ENCODE measurements at places on chromosomes 2 and 18.

- DNase-seq, result no peak
These were observed 94.0 kb downstream of the PLB1 start for GRCh38 chr2:28589746-28590463.

GRCh38 chr2:151766437-151767153, 32.3 kb upstream of the NEB start:
- peak; percentile 26 for DNase-seq

DNA sequence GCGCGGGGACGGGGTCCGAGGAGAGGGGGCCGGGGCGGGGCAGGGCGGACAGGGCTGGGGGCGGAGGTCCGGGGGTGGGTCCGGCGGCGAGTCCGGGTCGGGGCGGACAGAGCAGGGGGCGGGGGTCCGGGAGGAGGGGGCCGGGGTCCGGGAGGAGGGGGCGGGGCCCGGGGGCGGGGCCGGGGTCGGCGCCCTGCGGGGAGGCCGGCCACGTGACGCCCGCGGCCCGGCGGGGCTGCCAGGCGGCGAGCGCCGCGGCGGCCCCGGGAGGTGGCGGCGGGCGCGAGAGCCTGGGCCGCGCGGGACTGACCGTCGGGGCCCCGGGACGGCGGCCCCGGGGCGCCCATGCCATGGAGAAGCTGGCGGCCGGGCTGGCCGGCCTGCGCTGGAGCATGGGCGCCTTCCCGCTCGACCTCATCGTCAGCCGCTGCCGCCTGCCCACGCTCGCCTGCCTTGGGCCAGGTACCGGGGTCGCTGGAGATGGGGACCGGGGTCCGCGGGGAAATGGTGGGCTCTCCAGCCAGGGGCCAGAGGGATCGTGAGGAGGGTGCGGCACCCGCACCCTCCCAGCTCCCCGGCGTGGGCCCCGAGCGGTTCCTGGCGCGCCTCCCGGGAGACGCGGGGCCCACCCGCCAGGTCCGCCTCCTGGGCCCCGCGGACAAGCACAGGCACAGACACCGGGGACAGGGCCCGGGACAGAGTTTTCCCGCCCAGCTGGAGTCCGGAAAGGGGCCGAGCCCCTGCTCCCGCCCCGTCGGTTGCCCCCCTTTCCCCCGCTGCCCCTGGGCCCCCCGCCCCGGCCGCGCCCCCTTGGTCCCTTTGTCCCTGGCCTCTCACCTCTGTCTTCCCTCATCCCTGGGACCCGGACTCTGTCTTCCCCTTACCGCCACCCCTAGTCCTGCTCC, at the start of gene GAREM2:
Gene GAREM2, plus strand, starts transcription at position 218 of the 905 bp plus-strand sequence. Its CDS starts 133 bp downstream, at position 351.
- DNase-seq, result no peak

DNA sequence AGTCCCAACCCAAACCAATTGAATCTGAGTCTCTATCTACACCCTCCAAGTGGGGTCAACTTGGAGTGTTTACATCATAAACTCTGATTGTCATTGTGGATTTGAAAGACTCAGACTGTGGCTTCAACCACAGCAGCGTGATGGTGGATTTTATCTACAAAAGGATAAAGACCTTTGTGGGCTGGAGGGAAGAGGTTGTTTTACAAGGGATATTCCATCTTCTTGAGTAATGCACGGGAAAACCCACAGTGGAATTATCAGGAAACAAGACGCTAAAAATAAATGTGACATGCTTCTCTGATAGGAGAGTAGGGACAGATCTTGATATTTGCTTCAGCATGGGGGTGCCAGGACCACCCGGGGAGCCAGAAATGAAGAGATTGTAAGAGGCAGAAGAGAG, 93.5 kb downstream of the LPIN1 start:
- DNase-seq, result no peak

GRCh38 chr2:190891372-190891771, 10.8 kb downstream of the GLS start:
- peak; percentile 27 for DNase-seq

- DNase-seq, result no peak
These were observed 7.2 kb upstream of the KLHL29 start for GRCh38 chr2:23377771-23378170.

GRCh38 chr18:70417847-70418246, 129.0 kb downstream of the SOCS6 start:
- no peak for DNase-seq

DNA sequence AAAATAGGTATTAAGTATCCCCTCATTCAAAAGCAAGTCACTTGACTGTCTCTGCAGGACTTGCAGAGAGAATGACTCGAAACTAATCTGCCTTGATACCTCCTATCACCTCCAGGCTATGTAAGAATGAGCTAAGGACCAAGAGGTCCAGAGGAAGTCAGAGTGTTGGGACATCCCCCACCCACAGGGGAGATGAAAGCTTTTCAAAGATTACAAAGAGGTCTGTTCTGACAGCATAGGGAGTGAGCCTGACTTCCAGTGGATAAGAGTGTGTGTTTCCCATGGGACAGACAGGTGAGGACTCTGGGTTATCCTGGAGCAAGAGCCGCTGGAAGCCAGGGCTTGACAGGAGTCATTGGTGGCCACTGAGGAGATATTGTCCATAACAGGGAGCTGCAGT, 85.0 kb upstream of the TACR1 start:
- peak; percentile 36 for DNase-seq

DNA sequence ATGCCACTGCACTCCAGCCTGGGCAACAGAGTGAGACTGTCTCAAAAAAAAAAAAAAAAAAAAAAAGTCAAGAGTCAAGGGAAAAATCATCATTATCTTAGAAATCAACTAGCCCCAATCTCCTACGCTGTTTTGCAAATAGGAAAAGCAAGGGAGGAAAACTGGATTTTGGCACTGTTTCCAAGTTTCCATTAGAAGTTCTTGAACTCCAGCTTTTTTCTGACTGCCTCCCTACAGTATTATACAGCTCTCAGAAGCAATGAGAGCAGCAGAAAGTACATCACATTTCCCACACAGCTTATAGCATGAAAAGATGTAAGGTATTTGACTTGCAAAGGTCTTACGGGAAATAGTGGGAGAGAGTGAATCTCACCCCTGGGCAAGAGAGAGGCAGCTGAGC, 127.8 kb downstream of the OSR1 start:
- no peak for DNase-seq

- DNase-seq, result no peak
These were observed 57.3 kb upstream of the SULT1C3 start for GRCh38 chr2:108182489-108182888.

GRCh38 chr18:55003695-55004094, 44.4 kb upstream of the CCDC68 start:
- no peak for DNase-seq

- peak; percentile 40 for DNase-seq
These were observed 29.6 kb upstream of the RNU4ATAC start for GRCh38 chr2:121501031-121501430.

DNA sequence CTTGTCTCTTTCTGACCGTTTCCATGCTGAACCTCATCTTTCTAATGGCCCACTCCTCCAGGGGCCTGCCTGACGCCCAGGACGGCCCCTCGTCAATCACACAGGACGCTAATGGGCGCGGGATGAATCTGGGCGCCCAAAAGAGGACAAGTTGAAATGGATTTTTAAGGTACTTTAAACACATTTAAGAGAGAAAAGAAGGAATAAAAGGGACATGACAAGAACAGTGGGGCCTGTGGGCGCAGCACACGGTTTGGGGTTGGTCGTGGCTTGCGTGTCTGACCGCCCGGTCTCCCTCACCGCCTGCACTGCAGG, 607 bp upstream of the UBE2F start:
- no peak for DNase-seq

GRCh38 chr2:64401529-64401880, 52.5 kb upstream of the LGALSL start:
- no peak for DNase-seq

- DNase-seq, result no peak
These were observed 7.4 kb upstream of the TMEM87B start for GRCh38 chr2:112047537-112048235.

- DNase-seq, result no peak
These were observed 38.5 kb upstream of the RMP24 start for GRCh38 chr18:35933982-35934381.

DNA sequence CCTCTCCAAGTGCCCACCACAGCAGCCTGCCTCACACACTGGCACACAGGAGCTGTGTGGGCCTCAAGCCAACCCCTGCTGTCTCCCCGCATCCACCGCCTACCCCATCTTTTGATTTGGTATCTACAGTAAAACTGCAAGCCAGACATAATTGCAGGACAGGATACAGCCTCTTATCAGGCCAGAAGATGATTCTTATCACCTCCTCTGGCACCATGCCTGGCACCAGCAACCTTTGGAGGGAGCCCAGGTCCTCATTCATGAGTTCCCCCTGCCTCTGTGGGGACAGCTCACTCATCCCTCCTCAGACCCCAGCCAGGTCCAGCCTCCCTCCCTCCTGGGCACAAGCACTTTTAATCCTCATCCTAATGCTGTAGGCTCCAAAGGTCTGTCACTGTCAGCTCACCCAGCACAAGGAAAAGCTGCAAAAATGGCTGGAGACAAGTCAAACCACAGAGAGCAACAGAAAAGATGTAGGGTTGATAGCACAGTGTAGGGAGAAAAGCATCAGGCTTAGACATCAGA, 9.7 kb downstream of the RAB11FIP5 start:
- DNase-seq, result no peak

DNA sequence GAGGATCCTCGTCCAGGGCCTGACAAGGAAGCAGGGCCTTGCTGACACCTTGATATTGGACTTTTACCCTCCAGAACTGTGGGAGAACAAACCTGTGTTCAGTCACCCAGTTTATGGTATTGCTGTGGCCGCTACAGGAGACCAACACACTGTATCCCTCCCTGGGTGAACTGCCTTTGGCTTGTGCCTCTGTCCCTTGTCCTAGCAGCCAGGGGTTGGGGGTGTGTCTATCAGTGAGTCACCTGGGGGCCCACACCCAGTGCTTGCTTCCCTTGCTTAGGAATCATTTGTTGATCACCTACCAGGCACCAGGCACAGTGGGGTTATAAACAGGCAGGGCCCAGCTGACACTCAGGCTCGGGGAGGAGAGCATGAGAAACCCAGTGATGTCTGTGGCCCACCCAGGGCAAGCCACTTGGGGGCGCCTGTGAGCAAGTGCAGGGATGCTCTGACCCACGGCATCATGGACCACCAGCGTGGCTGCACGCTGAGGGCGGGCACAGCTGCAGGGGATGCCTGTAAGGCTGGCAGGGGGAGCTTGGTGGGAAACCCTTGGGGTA, 17.1 kb downstream of the TMEM185B start:
- DNase-seq, result peak; percentile 72

DNA sequence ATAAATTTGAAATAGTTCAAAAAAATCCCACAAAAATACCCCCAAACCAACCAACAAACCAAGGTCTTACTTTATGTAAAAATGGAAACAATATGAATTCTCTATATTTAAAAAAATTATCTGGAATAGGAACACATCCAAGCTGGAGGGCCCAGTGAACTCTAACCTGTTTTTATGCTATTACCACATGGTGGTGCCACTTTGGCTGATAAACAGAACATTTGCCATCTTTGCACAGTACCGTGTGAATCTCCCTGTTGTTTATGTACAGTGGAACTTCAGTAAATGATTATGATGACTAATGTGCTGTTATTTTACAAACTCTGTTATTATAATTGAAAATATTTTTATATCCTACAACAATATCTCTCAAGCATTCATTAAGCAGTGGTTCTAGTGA, 145.3 kb upstream of the SMAD7 start:
- DNase-seq, result no peak

- DNase-seq, result no peak
These were observed 319.3 kb upstream of the MMADHC start for GRCh38 chr2:149906886-149907285.

DNA sequence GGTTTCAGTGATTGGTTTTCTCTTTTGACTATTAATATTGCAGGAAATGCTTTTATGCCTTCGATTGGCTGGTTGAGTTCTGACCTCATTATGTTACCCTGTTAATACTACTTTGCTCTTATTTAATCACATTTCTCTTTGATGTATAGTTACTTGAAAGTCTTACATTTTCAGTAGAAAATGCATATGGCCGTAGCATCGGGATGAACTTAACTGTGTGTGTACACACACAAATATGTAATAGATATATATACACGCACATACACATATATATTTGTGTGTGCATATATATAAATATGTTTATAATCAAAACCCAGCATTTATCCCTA, 1.6 kb downstream of the EPC2 start:
- peak; percentile 79 for DNase-seq

- no peak for DNase-seq
These were observed 38.9 kb downstream of the KDM3A start for GRCh38 chr2:86480105-86480504.

DNA sequence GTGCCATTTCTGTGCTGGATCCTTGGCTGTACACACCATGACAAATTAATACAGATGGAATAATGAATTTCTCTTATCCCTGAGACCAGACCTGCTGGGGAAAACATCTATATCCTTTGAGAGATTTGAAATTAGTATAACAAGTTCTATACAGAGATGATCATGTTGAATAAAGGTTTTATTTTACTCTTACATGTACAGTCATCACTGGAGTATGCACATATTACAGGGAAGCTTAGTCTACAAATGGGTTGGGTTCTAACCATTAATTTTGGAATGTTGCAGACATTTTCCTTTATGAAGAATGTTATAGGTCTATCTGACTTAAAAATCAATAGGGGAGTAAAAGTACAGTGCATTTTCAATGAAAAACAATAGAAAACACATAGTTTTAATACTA, 29.9 kb upstream of the MMADHC start:
- DNase-seq, result no peak

GRCh38 chr18:55779691-55780585, 191.9 kb upstream of the TCF4 start:
- peak; percentile 31 for DNase-seq

DNA sequence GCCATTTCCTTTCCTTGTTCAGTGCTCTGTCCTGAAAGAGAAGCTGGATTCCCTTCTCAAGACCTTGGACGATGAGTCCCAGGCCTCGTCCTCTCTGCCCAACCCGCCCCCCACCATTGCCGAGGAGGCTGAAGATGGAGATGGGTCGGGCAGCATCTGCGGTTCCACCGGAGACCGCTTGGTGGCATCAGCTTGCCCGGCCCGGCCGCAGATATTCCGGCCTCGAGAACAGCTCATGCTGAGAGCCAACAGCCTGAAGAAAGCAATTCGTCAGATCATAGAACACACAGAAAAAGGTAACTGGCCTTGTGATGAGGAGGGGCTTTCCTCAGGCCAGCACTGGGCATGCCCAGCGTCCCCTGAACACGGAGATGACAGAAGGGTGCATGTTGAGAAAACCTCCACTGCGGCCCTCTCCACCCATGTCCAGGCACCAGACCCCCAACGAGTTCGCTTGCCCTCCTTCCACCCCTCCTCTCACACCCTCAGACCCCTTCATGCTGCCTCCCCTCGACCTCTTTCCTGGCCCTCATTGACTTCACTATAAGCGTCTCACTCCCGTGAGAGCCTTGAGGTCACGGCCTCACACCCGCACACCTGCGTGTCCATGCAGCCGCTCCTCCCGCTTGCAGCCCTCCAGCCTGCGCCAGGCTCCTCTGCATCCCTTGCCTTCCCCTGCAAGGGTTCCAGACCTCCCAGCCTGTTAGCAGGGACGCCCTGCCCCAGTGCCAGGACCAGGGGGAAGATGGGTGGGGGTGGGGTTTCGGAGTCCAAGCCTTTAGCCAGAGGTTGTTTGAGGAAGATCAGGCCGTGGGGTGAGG, 95.0 kb downstream of the DGKD start:
- DNase-seq, result peak; percentile 63

- peak; percentile 91 for DNase-seq
These were observed 7.6 kb upstream of the PRKCE start for GRCh38 chr2:45643543-45644542.

GRCh38 chr2:148048475-148049221, 27.8 kb downstream of the MBD5 start:
- peak; percentile 12 for DNase-seq

All from GM13976 (cell line).